ENCODE measurements at places on chromosomes 16 and 17.

DNA sequence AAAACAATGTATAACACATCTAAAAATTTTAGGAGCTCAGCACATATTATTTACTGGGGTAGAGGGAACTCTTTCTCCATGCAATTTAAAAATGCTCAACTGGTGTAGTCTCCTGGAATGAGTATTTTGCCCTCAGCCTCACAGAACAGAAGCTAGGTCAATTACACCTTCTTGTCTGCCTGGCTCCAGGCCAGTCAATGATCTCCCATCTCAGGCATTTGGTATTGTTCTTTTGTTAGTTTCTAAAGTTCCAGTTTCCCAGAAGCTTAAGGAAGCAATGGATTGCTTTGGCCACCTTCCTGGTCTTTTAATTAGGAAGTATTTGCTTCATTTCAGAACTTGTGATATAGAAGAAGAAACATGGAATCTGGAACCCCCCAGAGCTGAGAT, 360.3 kb upstream of the ASIC2 start:
- no peak for DNase-seq

DNA sequence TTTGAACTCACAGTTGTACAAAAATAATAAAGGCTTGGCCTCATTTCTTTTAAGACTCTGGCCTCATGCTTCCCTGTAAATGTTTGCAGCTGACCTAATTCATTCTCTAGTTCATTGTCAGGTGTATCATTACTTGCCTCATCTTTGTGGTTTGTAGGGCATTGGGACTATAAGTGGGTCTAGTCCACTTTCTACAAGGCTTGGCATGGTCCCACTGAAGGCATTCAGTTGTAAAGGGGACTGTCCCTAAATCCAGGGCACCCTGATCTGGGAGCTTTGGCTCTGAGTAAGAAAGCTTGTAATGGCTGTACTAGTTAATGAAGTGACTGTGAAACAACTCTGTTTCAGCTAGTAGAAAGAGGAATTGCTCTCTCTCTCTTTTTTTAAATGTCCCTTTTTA, 2.7 kb downstream of the KCTD2 start:
- no peak for DNase-seq

- no peak for DNase-seq
These were observed 625 bp downstream of the DVL2 start for GRCh38 chr17:7233701-7234082.

DNA sequence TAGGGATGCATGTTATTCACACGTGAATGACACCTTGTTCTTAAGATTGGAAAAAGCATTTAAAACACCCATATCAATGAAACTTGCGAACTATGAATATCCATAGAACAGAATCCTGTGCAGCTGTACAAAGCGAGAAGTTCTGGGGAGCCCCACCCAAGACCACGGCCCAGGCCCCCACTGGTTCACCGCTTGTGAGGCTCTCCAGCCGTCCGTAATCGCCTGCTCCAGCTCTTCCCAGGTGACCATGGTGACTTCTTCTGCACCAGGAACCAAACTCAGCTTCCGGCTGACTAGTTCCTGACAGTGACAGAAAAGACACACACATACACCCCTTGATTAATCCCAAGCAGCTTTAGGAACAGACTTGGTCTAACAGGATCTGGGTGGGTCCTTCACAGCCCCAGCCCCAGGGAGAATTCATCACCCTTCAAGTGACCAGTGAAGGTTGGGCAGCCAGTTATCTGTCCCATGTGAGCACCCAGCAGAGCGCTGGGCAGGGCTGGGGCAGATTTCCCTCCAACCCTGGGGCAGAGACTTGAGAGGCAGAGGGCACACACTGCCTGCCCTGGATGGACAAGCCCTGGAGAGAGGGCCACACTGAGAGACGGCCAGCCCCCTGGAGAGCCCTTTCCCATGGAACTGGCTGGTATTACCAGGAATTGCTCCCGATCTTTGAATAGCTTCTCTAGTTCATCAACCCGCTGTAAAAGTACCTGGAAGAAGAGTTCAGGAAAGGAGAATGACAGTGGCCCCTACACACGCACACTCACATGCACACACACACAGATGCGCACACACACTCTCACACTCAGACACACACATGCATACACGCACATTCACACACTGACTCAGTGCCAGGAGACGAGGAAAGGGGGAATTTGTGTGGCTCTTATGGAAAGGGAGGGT, 3.6 kb downstream of the QRICH2 start:
- DNase-seq, result no peak

DNA sequence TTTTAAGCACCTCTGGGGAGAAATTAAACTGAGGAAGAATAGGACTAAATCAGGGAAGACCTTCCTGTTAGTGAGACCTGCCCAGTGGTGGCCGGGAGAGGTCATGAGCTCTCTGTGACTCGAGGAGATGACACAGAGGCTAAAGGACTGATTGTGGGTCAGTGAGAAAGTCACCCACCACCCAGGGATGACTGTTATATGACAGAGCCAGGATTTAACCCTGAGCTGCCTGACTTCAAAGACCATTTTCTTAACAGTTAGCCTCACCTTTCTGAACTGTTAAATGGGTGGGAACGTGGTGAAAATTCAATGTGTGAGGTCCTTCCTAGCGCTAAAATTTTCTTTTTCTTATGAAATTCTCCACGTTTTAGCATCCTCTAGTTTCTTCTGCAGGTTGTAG, 72.5 kb downstream of the WSB1 start:
- no peak for DNase-seq

All from CD4-positive, alpha-beta T cell treated with Interleukin-2 at 100 ng/mL for 4 hours (primary cell).